Smooth muscle cell of the pulmonary artery (primary cell): ENCODE measurements at places on chromosomes 2 and 18. TPM values are rescaled to one million over a fixed set of nuclear protein-coding genes. Genes with fewer than 3 reads are reported as not detected.

Gene KCNG2
- total RNA-seq: not detected in 2 replicates

Gene ICOS
- 0.07 TPM in 1 of 2 replicates, not detected in the other for total RNA-seq

Gene TCF23
- total RNA-seq: not detected in 2 replicates

Gene PLCL1
- 4.3 and 8.6 TPM in 2 replicates for total RNA-seq

Gene PPM1B
- total RNA-seq: 15.1 and 28.2 TPM in 2 replicates

Gene PPP1R1C
- 0.07 TPM in 1 of 2 replicates, not detected in the other for total RNA-seq

Gene LOXHD1
- not detected in 2 replicates for total RNA-seq

Gene DSC2
- 0.07 TPM in 2 replicates for total RNA-seq

Gene PID1
- total RNA-seq: 35.6 and 48.6 TPM in 2 replicates

Gene TRPM8
- 0.20 and 0.23 TPM in 2 replicates for total RNA-seq

Gene SLC5A7
- total RNA-seq: not detected in 2 replicates

Gene CXCR4
- total RNA-seq: 0.85 and 2.0 TPM in 2 replicates

Gene THSD7B
- 0.03 and 1.4 TPM in 2 replicates for total RNA-seq

Gene TRIM43
- not detected in 2 replicates for total RNA-seq

Gene SCG2
- total RNA-seq: 5.1 and 37.2 TPM in 2 replicates

Gene IL1RN
- not detected in 2 replicates for total RNA-seq

Gene SERPINB11
- not detected in 2 replicates for total RNA-seq

Gene GYPC
- total RNA-seq: 39.3 and 44.0 TPM in 2 replicates

Gene PSMA8
- total RNA-seq: not detected in 2 replicates

Gene DSG4
- not detected in 2 replicates for total RNA-seq

Gene MALL
- total RNA-seq: 47.8 and 48.5 TPM in 2 replicates

Gene ANKRD23
- 1.7 TPM in 2 replicates for total RNA-seq
